ENCODE measurements at places on chromosomes 7 and 10. TPM values are rescaled to one million over a fixed set of nuclear protein-coding genes. Genes with fewer than 3 reads are reported as not detected.

DNA sequence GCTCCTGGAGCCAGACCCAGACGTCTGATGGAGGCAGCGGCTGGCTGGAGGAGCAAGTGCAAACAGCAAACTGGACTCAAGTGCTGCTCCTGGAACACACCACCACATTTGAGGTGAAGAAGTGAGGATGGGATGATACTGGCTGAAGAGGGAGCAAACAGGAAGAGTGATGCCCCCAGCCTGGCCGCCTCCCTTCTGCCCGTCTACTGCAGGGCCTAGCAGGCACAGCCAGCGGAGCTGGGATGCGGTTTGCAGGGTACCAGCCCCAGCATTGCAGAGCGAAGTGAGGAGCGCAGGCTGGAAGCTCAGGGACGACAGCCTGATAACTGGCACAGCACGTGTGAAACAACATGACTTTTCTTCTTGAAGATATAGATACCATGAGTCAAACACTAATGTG is 111.8 kb upstream of the ZNF32 start:
- no peaks in the 10 kb centered on the region for H3K4me1 ChIP-seq
- no peaks in the 10 kb centered on the region for H3K27me3 ChIP-seq
- H3K36me3 ChIP-seq = no peaks in the 10 kb centered on the region
- no peak for DNase-seq
- no peak overlapping the region for H3K4me3 ChIP-seq
- no peak overlapping the region for H3K27ac ChIP-seq

DNA sequence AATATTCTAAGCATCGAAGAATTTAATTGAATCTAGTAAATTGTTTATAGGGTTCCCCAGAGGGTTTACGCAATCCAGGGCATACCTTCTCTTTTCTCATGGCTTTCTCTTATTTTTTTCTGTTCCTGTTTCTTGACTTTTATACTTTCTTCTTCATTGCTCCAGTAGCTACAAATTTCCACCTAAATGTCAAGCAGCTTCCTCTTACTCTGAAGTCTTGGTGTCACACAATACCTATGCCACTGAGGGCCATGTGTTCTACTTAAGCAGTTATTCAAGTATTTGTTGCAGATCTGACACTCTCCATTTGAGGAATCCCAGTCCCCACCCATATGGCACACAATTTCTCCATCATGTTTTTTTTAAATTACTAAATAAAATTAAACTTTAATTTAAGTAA is 343.1 kb upstream of the MBL2 start:
- DNase-seq = no peak
- H3K27me3 ChIP-seq = no peaks in the 10 kb centered on the region
- no peaks in the 10 kb centered on the region for H3K36me3 ChIP-seq
- no peak overlapping the region for H3K27ac ChIP-seq

DNA sequence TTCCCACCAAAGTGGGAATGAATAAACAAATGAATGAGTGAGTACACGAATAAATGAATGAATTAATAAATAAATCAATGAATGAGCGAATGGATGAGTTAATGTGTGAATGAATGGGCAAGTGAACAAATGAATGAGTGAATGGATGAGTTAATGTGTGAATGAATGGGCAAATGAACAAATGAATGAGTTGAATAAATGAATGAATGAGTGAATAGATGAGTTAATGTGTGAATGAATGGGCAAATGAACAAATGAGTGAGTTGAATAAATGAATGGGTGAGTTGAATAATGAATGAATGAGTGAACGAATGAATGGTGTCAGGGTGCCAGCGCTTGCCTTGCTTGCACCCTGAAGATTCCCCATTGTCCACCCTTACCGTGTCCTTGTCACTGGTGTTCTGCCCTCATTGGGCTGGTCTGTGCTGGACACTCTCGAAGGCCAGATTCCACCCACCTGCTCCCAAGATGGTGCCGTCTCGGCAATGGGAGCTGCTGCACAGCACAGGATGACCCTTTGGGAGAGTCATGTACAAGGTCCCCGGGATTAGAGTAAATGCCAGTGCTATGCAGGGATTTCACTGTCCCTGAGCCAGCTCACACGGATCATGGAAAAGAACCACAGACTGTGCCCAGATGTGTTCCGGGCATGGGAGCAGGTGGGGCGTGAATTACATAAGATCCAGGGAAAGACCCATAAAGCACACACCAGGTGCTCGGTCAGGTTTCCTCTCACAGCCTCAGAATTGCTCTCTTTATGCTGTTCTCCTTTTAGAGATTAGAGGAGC is 83.2 kb downstream of the CAMK1D start:
- DNase-seq = peak; percentile 51
- H3K27me3 ChIP-seq = no peaks in the 10 kb centered on the region
- H3K27ac ChIP-seq = no peak overlapping the region
- H3K4me3 ChIP-seq = no peak overlapping the region
- H3K36me3 ChIP-seq = no peaks in the 10 kb centered on the region
- peaks cover 7% of the 10 kb centered on the region for H3K4me1 ChIP-seq

GRCh38 chr10:69361303-69361614 is 55.5 kb downstream of the TACR2 start:
- no peaks in the 10 kb centered on the region for H3K36me3 ChIP-seq
- peaks cover 16% of the 10 kb centered on the region for H3K4me1 ChIP-seq
- DNase-seq = no peak

- no peaks in the 10 kb centered on the region for H3K36me3 ChIP-seq
- no peak overlapping the region for H3K27ac ChIP-seq
- no peak for DNase-seq
Observed at GRCh38 chr7:55108818-55109217, 90.0 kb downstream of the EGFR start.

DNA sequence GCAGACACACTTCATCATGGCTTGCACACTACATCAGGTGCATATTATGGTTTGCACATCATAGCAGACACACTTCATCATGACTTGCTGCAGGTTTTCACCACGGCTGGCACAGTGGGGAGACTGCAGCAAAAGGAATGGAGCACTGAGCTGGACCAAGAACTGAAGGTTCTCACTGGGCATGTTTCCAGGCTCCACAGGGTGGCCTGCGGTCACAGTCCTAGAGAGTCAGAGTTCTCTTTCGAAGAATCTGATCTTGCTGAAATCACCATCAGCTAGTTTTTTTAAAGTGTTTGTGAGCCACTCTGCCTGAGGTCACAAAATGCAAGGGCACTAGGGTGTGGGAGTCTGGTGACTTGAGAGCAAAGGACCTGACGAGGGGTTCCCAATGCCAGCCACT is 140.4 kb upstream of the NPY start:
- DNase-seq = no peak
- no peaks in the 10 kb centered on the region for H3K27me3 ChIP-seq
- H3K36me3 ChIP-seq = no peaks in the 10 kb centered on the region

- peak; percentile 75 for DNase-seq
- H3K36me3 ChIP-seq = no peaks in the 10 kb centered on the region
- H3K4me3 ChIP-seq = no peak overlapping the region
- H3K4me1 ChIP-seq = no peaks in the 10 kb centered on the region
Observed at GRCh38 chr7:37031571-37032257, 307.4 kb upstream of the AOAH start.

DNA sequence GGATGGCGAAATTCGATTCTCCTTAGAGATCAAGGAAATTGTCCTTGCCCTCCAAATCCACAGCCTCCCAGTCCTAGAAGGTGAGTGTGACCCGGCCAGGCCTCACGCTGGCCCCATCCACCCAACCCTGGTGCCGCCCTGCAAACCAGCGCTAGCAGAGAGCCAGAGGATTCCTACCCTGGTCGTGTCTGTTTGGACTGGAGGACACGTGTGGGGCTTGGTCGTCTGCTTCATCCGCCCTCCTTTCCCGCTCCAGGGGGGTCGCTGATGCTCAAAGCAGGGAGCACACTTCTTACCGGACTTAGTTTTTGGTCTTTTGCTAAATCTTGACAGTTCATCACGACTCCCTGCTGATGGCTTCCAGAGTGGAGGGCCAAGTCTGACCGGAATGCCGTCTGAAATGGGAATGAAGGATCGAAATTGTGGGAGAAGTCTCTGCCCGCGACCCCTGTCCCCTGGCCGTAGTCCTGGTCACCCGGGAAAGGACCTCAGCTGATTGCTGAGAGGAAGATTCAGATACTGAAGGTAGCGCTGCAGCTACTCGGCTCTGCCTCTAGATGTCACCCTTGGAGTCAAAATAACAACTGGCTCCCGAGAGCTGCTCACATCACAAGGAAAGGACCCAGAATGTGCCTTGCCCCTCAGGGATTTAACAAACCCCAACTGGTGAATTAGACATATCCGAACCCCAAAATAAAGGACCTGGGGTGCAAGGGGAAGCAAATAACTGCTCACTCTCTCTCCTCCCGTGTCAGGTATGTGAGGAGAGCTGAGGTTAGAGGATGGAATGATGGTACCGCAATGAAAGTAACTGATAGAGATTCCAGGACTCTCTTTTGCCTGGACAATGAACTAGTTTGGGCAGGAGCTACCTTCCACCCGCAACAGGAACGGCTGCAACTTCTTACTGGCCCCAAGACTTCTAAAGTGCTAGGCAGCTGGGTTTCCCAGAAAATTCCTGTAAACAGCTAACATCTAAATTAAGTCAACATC is 23.5 kb upstream of the ORC5 start:
- H3K36me3 ChIP-seq = no peaks in the 10 kb centered on the region
- no peak overlapping the region for H3K27ac ChIP-seq
- H3K27me3 ChIP-seq = no peaks in the 10 kb centered on the region
- H3K4me3 ChIP-seq = no peak overlapping the region
- DNase-seq = peak; percentile 30

DNA sequence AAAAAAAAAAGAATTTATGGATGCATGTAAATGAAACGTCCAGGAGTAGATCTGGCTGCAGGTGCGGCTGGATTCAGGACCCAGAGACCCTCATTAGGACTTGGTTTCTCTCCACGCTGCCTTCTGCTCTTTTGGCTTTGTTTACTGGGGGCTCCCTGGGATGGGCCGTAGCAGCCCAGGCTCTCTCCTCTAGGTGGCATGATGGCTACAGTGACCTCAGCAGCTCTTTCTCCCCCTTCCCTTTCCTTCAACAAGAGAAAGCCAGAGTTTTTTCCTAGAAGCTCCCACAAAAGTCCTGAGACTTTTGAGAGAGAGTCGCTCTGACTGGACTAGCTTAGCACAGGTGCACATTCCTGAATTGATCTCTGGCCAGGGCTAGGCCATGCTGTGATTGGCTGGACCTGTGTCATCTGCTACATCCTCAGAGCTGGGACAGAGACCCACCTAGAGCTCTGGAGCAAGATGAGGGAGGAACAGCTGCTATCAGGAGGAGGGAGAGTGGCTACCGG is 67.8 kb upstream of the PDCD4 start:
- H3K27ac ChIP-seq = peak overlapping the region; percentile 4
- H3K4me1 ChIP-seq = peaks cover 5% of the 10 kb centered on the region
- H3K27me3 ChIP-seq = no peaks in the 10 kb centered on the region

DNA sequence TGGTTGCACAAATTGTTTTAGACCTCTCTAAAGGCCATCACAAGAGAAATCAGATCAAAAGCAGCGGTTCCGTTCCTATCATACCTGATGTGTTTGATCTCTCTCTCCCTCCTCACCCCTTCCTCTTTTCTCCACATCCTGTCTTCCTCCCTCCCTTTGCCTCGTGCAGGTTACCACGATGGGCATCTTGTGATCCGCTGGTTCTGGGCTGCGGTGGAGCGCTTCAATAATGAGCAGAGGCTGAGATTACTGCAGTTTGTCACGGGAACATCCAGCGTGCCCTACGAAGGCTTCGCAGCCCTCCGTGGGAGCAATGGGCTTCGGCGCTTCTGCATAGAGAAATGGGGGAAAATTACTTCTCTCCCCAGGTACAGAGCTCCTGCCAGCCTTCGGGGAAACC is 28.5 kb upstream of the STK17A start:
- H3K27ac ChIP-seq = no peak overlapping the region
- DNase-seq = no peak
- no peak overlapping the region for H3K4me3 ChIP-seq
- no peaks in the 10 kb centered on the region for H3K27me3 ChIP-seq
- H3K36me3 ChIP-seq = no peaks in the 10 kb centered on the region

- no peak overlapping the region for H3K4me3 ChIP-seq
- no peak overlapping the region for H3K27ac ChIP-seq
- no peaks in the 10 kb centered on the region for H3K27me3 ChIP-seq
- no peaks in the 10 kb centered on the region for H3K4me1 ChIP-seq
- H3K36me3 ChIP-seq = no peaks in the 10 kb centered on the region
- DNase-seq = no peak
Observed at GRCh38 chr10:60921633-60922032, 22.4 kb downstream of the RHOBTB1 start.

DNA sequence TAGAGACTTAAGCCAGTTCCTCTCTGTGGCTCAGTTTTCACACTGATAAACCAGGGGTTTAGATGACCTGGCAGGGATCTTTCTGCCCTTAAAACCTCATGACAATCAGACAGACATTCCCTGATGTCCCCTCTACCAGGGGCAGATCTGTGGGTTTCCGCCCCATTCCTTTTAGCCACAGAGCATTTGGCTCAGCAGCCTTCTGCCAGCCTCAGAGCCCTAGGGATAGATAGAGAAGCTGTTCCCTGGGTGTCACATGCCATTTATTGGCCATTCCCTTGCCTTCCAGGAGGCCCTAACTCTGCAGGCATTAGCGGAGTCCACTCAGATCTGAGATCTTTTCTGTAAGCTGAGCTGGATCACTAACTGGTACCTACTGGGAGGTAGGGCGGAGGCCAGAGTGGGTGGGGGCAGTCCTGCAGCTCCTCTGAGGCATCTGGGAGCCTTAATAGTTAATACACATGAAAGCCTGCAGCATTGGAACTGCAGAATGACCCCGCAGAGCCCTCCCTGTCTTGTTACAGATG is 101.5 kb downstream of the ZMIZ1 start:
- no peaks in the 10 kb centered on the region for H3K36me3 ChIP-seq
- no peak overlapping the region for H3K27ac ChIP-seq
- DNase-seq = no peak
- no peak overlapping the region for H3K4me3 ChIP-seq

DNA sequence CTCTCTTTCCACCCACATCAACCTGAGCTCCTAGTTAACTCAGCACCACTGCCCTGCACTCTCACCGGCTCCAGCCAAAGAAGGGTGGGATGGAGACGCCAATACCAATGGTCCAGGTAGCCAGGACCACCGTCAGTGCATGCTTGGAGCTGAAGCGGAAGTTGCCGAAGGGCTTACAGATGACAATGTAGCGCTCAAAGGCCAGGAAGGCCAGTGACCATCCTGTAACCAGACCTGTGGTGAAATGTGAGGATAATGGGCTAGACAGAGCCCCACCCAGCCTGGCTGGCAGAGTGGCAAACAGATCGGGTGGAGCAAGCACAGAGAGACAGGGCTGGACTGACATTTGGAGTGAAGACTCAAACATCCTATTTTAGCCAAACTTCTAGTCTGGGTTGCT is 673 bp downstream of the OPN1SW start:
- H3K36me3 ChIP-seq = no peaks in the 10 kb centered on the region
- DNase-seq = no peak
- H3K27me3 ChIP-seq = no peaks in the 10 kb centered on the region
- no peak overlapping the region for H3K4me3 ChIP-seq
- no peaks in the 10 kb centered on the region for H3K4me1 ChIP-seq
- H3K27ac ChIP-seq = no peak overlapping the region

Gene FRMD4A
- total RNA-seq = 8.6 TPM

Gene CTAGE6
- not detected for total RNA-seq

Gene GPR146
- total RNA-seq = 9.0 TPM

Gene PGAM2
- total RNA-seq = 0.29 TPM

Gene MMRN2
- total RNA-seq = 7.4 TPM

Gene COL26A1
- 0.35 TPM for total RNA-seq

Gene FAM131B
- total RNA-seq = 1.8 TPM

Gene C10orf62
- not detected for total RNA-seq
